ENCODE measurements at places on chromosomes 12 and 14. TPM values are rescaled to one million over a fixed set of nuclear protein-coding genes. Genes with fewer than 3 reads are reported as not detected.

Gene CDC42BPB
- 66.1 TPM for total RNA-seq

Gene ADAMTS20
- not detected for total RNA-seq

Gene DHH
- total RNA-seq: under 0.01 TPM

Gene VTI1B
- total RNA-seq: 54.3 TPM

Gene IFNG-AS1
- total RNA-seq: not detected

Gene TAS2R46
- total RNA-seq: not detected

Gene PPP2R3C
- 5.1 TPM for total RNA-seq

Gene ZBTB25
- total RNA-seq: 4.7 TPM

Gene EFS
- 23.2 TPM for total RNA-seq

Gene P2RX2
- total RNA-seq: not detected

Gene SLC6A15
- 13.4 TPM for total RNA-seq

Gene PCED1B
- 5.9 TPM for total RNA-seq

Gene EVL
- total RNA-seq: 17.3 TPM

Gene COX8C
- total RNA-seq: not detected

Gene PROX2
- not detected for total RNA-seq

Gene KRT6C
- 261 TPM for total RNA-seq

Gene CEP170B
- total RNA-seq: 35.4 TPM

Gene CCDC184
- total RNA-seq: 0.05 TPM

Gene PDE6H
- total RNA-seq: not detected

Gene DCN
- 7.9 TPM for total RNA-seq

Gene TMPRSS12
- not detected for total RNA-seq

Gene TMEM106C
- total RNA-seq: 66.2 TPM

Gene PTPN21
- 4.9 TPM for total RNA-seq

Gene PRPH
- total RNA-seq: not detected

Gene SMARCC2
- total RNA-seq: 28.4 TPM

Gene MYF6
- total RNA-seq: not detected

Gene AICDA
- not detected for total RNA-seq

Gene PFDN5
- total RNA-seq: 359 TPM

Gene POTEM
- not detected for total RNA-seq

Gene SDR9C7
- total RNA-seq: 5.1 TPM

Gene KRT82
- total RNA-seq: not detected

Gene PIK3C2G
- total RNA-seq: 1.6 TPM

Gene NR4A1
- total RNA-seq: 1.9 TPM

Gene E2F7
- 7.0 TPM for total RNA-seq

Gene TROAP
- total RNA-seq: 15.6 TPM

Gene STRAP
- total RNA-seq: 148 TPM

Gene KRT6B
- 1,655 TPM for total RNA-seq

Gene TAS2R30
- total RNA-seq: 0.56 TPM

Gene TBX3
- total RNA-seq: 3.7 TPM

Gene CAPS2
- total RNA-seq: 1.7 TPM

Gene PA2G4
- total RNA-seq: 322 TPM

Gene LRRC9
- not detected for total RNA-seq

Gene IKZF4
- total RNA-seq: 4.6 TPM

Gene CRIP1
- 16.0 TPM for total RNA-seq

Gene RFX4
- total RNA-seq: not detected

Gene NXPH4
- 9.3 TPM for total RNA-seq

Gene CMA1
- not detected for total RNA-seq

Gene RNASE1
- 1.5 TPM for total RNA-seq

Gene TRAFD1
- total RNA-seq: 42.8 TPM

Gene PLEKHA5
- 13.3 TPM for total RNA-seq

Gene EXOC5
- 30.6 TPM for total RNA-seq

Measured in airway epithelial cell (primary cell).